ENCODE measurements at places on chromosomes 4 and X.

- no peak for DNase-seq
Measured at GRCh38 chr4:33886356-33886755, 2358.0 kb downstream of the ARAP2 start.

- DNase-seq, result no peak
Measured at GRCh38 chrX:107153005-107153404, 34.4 kb upstream of the RBM41 start.

- DNase-seq, result no peak
Measured at GRCh38 chrX:65920620-65921019, 119.3 kb downstream of the VSIG4 start.

DNA sequence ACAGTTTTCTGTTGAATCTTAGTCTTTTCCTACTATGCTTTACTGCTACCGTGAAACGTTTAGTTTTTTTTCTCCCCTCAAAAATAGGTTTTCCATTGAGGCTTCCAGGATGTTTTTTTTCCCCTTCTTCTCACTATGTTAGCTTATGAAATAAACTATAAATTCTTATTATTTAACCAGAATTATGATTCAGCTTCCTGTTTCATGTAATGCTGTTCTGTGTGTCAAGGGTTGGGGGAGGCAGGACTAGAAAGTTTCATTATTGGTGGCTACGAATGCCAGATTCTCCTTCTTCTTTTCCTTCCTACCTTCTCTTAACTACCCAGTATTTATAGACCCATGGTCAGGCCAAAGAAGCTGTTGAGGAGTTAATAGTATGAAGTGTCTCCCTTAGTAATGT, 11.8 kb downstream of the CLCN5 start:
- DNase-seq, result no peak

GRCh38 chr4:112119353-112119783, 25.9 kb upstream of the FAM241A start:
- DNase-seq, result no peak

Data from non-pigmented ciliary epithelial cell (primary cell).